ENCODE measurements at places on chromosomes 2 and 18.

DNA sequence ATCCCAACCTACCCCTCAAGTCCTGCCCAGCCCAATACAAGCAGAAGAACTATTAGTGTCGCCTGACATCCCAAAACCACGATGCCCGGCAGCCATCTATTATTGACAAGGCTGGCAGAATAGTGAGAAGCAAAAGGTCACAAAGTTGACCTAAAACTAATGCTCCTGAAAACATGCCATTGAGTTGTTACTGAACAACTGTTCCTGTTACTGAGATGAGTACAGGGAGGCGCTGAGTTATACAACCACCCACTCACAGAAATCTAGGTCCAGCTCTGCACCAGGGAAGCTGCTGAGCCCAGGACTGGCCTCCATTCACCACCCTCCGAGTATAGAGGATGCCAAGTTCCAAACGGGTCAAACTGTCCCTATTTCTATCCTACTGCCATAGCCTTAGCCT is 180.0 kb upstream of the ACAA2 start:
- no peak for DNase-seq

- no peak for DNase-seq
These were observed 171.6 kb upstream of the PIEZO2 start for GRCh38 chr18:11320986-11321385.

DNA sequence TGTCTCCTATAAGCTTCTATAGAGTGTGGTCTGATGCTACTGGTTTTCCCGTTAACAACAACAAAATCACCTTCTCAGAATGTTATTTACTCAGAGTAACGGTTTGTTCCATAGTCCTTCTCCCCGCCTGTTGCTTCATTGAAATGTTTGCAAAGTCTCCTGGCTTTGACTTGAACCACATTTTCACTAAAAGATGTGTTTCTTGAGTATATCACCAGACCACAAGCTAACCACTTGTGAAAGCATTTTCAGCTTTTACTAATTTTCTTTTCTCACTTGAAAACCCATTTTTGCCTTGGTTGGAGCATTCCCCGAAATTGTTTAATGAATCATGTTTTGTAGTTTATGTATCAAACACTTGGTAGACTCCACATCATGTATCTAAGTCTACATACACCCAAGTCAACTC is 121.2 kb downstream of the DPP4 start:
- no peak for DNase-seq

DNA sequence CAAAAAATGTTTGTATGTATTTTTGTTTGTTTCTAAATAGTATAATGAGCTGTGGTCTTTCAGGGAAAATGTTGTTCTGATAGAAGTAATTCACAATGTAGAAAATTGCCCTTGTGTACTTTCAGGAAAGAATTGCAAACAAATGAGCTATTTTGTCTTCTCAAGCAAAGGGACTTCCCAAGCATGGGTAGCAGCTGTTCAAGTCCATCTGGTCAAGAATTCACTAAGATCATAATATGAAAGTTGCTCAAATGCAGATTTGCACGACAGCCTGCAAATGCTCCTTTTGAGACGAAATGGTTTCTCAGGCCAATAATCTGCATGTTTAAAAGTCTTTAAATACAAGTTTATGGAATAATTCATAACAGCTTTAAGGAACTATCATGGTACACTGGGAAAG is 51.9 kb upstream of the HNMT start:
- no peak for DNase-seq

- peak; percentile 85 for DNase-seq
These were observed 74.6 kb downstream of the CPS1 start for GRCh38 chr2:210630873-210631560.

GRCh38 chr2:85449214-85449588 is 30.7 kb downstream of the SH2D6 start:
- no peak for DNase-seq

DNA sequence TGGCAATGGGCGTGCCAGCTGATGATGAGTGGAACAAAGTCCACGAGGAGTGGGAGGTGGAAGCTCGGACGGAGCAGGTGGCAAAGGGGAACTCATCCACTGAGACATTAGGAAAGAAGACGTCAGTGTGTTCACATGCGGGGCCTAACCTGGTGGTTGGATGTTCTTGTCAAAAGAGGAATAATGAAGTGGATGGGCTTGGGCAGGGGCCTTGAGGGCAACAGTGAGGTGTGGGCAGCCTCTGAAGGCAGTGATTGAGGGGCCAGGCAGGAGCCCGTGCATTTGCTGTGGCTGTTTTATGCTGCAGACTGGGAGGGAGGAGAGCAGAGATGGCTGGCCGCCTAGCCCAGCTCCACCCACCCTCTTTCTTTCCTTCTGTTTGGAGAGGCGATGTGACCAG is 74.5 kb downstream of the LRRC30 start:
- no peak for DNase-seq

DNA sequence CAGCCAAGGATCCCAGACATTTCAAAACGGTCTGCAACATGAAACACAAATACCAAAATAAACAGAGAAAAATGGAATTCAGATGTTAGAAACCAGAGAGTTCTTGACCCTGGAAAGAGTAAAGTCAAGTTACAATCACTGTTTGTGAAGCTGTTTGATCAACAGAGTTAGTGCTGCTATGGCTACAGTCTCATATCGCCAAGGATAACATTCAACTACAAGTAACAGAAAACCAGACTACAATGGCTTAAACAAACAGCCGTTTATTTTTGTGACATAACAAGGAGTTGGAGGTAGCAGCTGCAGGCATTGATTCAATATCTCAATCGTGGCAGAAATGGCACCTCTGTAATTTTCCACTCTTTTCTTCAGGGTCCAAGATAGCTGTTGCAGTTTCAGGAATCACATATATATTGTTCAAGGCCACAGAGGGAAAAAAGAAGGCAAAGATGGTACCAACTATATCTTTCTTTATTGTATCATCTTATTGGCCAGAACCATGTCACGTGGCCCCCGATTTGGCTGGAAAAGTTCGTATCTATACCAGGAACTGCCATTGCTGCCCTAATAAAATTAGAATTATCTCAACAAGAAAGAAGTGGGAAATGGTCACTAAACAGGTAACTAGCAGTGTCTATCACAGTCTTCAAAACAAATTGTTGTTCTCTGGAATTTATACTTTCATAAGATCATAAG is 17.7 kb upstream of the HNRNPLL start:
- DNase-seq: peak; percentile 18

DNA sequence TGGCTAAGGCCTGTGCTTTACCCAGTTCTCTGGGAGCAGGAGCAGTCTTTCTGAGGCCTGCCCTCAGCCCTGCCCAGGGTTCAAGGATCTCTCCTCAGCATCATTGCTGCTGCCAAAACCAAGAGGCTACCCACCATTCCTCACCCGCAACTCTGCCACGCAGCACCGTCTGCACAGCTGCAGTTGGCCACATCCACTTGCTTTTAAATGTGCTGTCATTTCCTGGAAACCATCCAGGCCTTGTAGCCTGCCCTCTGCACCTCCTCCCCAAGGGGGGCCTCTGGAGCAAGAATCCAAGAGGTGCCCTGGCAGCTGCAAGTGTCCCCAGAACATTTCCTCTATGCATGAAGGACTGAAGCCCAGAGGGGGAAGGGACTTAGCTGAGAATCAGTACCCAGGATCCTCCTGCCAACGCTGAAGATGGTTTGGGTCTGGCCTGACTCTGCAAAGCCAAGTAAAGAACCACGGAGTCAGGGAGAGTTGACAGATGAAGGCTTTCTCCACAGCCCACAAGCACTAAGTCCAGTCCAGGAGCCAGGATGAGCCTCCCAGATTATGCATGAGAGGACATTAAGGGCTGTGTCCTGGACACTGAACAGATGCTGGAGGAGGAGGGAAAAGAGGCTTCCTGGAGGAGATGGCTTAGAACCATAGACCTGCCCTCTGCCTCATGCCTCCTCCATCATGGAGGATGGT is 14.9 kb downstream of the EMX1 start:
- DNase-seq: no peak

GRCh38 chr2:233476651-233477547 is 89.7 kb downstream of the USP40 start:
- DNase-seq: no peak

Measured in NCI-H146 (cell line).